Stimulated activated CD4-positive, alpha-beta T cell treated with anti-CD3 and anti-CD28 coated beads, TNF-alpha, amount 100 ng/mL, for 24 hours (primary cell): ENCODE measurements at places on chromosomes 12 and 14.

GRCh38 chr12:95908573-95908972 lies 33.8 kb downstream of the CCDC38 start:
- no peak for DNase-seq

DNA sequence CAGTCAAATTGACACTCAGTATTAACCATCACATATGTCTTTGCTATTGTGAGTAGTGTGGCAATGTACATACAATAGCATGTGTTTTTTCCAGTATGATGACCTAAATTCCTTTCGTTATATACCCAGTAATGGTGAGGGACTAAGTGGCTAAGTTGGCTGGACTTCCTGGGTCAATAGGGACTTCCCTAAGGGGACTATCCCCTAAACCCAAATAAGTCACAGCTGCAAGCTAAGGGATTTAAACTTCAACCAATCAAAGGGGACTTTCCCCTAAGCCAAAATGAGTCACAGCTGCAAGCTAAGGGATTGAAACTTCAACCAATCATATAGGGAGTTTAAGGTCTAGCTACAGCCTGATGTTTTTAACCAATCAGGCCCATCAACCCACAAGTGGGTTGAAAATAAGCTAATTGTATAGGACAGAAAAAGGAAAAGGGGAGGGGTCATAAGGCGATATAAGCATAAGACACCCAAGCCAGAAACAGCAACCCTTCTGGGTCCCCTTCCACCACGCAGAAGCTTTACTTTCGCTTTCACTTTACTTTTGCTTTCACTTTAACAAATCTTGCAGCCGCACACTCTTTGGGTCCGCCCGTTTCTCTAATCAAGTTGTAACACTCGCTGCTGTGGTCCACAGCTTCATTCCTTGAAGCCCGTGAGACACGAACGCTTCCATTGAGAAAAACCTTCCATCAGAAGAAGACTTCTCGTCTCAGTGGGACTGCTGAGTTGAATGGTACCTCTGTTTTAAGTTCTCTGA lies 404.4 kb downstream of the FLRT2 start:
- peak; percentile 11 for DNase-seq

GRCh38 chr14:41875116-41875515 lies 268.4 kb downstream of the LRFN5 start:
- no peak for DNase-seq

DNA sequence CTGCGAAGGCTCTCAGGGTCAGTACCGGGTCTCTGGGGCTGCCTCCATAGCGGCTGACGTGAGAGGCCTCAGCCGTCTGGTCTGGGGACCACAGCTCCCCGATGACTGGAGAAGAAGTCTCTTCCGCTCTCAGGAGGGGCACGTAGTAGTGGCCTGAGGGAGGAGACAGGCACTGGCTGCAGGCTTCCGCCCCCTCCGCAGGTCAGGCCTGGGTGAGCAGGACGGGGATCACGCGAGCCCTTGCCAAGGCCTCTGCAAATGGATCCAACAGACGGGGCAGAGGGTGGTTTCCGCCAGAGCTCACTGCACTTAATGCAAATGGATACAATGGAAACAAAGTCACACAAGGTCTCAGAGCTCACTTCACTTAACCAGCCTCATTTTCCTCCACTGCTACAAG lies 24.7 kb downstream of the ANKLE2 start:
- no peak for DNase-seq

GRCh38 chr12:104456950-104457745 lies 400 bp downstream of the CHST11 start:
- DNase-seq = no peak

- no peak for DNase-seq
Observed at GRCh38 chr12:113650476-113650875, 178.8 kb upstream of the LHX5 start.

- DNase-seq = no peak
Observed at GRCh38 chr12:81968421-81968820, 209.3 kb upstream of the PPFIA2 start.

GRCh38 chr12:42807766-42808165 lies 218.2 kb upstream of the PRICKLE1 start:
- DNase-seq = no peak

DNA sequence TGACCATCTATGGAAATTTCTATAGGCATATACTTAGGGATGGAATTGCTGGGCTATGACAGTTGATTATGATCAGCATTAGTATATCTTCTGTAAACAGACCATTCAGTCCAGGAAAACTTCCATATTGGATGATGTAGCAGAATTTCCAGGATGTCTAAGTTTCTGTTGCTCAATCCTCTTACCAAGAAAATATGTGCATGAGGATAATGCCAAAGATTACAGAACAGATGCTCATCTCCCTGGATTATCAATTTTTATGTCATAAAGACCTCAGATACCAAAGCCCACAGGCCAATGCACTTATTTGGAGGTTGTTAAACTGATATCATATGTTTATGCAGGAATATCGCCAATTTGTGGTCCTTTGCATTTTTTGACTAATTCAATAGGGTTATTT lies 354.4 kb upstream of the FLRT2 start:
- no peak for DNase-seq

DNA sequence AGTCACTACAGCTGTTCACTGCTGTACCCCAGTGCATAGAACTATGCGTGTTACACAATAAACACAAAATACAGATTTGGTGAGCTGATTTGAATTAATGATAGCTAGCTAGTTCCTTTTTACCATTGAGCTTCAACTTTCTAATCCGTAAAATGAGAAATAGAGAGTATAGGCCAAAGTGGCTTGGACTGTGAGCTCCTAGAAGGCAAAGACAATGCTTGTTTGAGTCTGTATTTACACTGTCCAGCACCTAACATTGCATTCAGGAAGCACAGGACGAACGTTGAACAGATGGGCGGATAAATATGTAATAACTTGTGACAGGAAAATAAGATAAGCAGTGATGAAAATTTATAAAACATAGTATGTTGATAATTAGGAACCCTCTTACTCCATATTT lies 31.5 kb downstream of the SLC17A8 start:
- DNase-seq = no peak

DNA sequence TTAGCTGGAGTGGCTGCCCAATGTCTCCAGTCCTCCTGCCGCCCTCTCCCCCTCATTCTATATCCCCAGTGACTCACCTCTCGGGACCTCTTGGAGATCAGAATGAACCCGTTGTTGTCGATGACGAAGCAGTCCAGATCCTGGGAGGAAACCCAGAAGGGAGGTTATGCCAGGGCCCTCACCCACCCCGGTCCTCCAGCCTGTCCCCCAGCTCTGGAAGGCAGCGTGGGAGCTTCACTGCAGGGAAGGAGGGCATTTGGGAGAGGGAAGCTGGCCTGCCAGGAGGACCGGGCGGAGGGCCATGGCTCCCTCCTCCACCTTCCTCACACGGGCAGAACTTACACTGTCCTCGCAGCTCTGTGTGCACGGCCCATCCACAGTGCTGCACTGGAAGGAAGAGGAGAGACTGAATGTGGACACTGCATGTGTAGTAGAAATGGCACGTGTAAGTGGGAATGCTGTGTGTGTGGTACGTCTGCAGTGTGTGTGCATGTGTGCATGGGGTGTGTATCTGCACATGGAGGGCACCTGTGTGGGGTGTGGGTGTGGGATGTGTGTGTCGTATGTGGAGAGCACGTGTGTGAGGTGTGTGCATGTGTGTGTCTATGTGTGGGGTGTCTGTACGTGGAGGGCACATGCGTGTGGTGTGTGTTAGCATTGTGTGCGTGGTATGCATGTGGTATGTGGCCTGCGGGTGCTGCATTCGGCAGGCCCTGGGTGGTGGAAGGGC lies 10.0 kb upstream of the LRTM2 start:
- DNase-seq = no peak

GRCh38 chr12:124853781-124854636 lies 9.7 kb downstream of the SCARB1 start:
- DNase-seq = no peak

- DNase-seq = no peak
Observed at GRCh38 chr14:33925235-33925634, 25.6 kb downstream of the EGLN3 start.

DNA sequence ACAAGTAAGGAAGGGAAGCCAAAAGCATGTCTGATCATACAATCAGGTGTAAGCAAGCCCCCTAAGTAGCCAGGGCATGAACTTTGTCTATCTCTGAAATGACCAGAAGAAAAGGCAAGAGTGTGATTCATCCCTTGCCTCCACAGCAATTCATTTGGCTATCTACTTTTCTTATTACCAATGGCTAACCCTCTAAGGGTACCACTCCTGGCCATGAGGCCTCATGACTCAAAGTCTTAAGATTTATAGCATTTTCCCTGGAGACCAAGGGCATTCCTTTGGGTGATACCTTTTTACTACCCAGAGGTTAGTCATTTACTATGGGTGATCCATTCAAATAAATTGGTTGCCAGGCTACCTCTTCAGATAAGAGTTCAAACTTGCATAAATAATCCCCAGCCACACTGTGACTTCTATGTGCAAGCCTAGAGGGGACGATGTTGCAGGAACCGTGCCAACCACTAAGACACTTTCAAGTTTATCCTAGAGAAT lies 1.5 kb upstream of the LGALS3 start:
- no peak for DNase-seq

DNA sequence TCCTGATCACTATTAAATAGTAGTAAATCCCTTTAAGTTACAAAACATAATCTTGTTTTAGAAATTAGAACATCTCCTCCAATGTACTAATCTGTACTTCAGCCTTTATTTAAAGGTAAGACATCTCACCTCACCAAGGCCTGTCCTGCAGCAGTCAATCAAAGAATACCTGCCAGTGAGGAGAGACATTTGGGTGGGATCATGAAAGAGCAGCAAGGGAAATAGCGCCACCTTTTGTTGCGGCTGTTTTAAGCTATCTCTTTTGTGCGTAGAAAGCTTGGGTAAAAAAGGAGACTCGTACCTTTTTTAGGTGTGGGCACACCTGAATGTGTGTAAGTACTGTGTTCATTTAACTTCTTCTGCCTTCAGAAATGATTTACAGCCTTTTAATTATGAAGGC lies 117.8 kb upstream of the TMTC1 start:
- no peak for DNase-seq

DNA sequence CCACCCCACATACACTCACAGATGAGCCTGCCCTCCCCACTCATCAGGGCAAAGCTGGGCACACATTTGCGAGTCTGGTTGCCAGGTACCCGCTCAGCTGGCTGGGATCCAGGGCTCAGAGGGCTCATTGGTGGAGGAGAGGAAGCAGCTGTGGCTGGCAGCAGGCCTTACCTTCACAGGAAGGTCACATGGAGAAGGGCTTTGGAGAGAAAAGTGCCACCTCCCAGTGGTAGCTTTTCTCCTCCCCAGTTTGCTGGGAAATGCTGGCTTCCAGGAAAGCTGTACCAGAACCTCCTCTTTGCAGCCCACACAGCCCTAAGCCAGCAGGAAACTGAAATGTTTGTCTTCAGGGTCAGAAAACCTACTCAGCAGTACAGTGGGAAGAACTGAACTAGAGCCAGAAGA lies 55.6 kb downstream of the LGMN start:
- DNase-seq = no peak

- DNase-seq = no peak
Observed at GRCh38 chr12:79023784-79024183, 159.2 kb downstream of the SYT1 start.

GRCh38 chr12:61919686-61920085 lies 340.5 kb upstream of the USP15 start:
- no peak for DNase-seq

DNA sequence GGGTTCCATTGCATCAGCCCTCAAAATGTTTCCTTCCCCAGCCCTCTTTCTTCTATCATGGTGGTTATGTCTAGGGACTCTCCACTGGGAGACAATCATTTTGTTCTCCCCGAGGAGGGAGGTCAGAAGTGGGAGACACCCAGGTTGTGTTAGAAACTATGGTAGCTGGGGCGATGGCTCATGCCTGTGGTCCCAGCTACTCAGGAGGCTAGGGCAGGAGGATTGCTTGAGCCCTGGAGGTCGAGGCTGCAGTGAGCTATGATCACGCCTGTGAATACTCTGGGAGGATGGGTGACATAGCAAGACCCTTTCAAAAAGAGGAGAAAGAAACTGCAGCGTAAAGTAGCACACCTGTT lies 13.0 kb upstream of the LRRC23 start:
- DNase-seq = no peak

GRCh38 chr12:92596383-92596782 lies 106.4 kb upstream of the PLEKHG7 start:
- no peak for DNase-seq

DNA sequence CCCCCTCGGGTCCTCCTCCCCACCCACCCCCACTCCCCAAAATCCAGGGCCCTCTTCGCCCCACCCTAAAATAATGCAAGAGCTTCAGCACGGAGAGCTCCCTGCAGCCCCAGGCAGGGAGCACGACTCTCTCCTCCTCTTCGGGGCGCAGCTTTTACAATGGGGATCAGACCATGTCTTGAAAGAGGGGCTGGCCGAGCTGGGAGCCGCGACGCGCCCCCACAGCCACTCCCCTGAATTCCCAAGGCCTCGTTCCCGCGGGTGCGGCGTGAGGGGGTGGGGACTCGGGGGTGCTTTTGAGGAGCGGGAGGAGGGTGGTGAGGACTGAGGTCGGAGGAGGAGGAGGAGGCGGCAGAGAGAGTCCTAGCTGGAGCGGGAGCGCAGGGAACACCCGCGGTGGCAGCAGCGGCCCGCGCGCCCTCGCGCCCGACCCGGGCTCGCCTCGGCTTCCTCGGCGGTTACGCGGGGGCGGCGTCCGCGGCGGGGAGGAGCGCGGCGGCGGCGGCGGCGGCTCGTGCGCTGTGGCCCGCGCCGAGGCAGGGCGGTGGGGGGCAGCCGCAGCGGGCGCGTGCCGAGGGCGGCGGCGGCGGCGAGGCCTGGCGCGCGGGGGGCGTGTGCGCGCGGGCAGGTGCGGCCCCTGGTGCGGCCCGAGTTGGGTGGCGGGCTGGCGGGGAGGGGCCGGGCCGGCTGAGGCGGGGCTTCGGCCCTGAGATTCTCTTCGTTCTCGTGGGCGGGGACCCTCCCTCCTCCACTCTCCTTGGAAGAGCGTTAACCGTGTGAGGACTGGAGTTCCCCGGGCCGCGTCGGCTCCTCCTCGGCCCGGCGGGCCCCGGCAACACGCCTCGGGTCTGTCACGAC lies at the start of gene ANKS1B:
Gene ANKS1B, minus strand, starts transcription at position 666 of the 858 bp plus-strand sequence. CDS start 699 bp downstream, outside the sequence.
- DNase-seq = no peak

GRCh38 chr12:52532636-52533035 lies 12.4 kb upstream of the KRT5 start:
- no peak for DNase-seq

GRCh38 chr12:51128919-51129318 lies 44.0 kb downstream of the TFCP2 start:
- no peak for DNase-seq

- no peak for DNase-seq
Observed at GRCh38 chr12:87679251-87679650, 349.9 kb downstream of the C12orf50 start.
